ENCODE measurements at places on chromosomes 7 and 10.

- DNase-seq = no peak
Measured at GRCh38 chr7:84100866-84101265, 93.7 kb downstream of the SEMA3A start.

GRCh38 chr10:26031300-26031699 lies 97.3 kb downstream of the MYO3A start:
- DNase-seq = no peak

GRCh38 chr7:127245002-127245401 lies 7.7 kb downstream of the GRM8 start:
- DNase-seq = no peak

- no peak for DNase-seq
Measured at GRCh38 chr7:2336626-2337299, 17.9 kb upstream of the EIF3B start.

GRCh38 chr7:2566890-2567678 lies 8.3 kb downstream of the IQCE start:
- DNase-seq = no peak

DNA sequence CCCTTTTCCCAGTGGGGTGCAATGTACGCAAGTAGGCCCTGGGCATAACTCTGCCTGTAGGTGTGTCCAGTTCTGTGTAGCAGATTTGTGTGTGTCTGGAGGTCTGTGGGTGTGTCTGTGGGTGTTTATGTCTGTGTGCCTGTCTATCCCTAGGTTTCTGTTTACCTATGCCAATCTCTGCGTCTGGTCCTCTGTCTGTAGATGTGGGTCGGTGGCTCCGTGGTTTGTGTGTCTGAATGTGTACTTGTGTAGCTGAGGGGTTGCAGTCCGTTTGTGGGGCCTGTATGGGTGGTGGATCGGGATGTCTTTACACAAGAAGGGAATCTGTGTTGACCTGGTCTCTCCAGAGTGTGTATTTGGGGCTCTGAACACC lies 932 bp downstream of the NYAP1 start:
- DNase-seq = no peak

DNA sequence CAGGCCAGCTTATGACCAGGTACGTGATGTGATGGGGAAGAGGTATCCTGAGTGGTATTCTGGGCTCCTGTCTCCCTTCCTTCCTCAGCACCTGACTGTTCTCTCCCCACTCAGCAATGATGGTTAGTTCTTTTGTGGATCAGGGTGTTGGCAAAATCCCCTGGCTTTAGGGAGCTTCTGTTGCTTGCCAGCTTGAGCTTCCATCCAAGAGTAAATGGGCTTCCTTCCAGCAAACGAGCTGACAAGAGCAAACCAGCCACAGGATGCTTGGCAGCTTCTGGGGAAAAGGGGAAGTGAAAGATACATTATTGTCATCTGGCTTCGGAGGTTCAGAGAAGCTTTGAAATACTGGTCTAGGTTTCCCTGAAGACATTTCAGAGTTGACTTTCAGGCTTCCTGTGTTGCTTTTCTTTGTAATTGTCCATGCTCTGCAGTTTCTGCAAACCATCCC lies 5.2 kb downstream of the DUSP5 start:
- DNase-seq = no peak

GRCh38 chr7:129083525-129083924 lies 28.6 kb upstream of the TNPO3 start:
- DNase-seq = no peak

- no peak for DNase-seq
Measured at GRCh38 chr10:127805950-127806349, 69.0 kb downstream of the FOXI2 start.

- no peak for DNase-seq
Measured at GRCh38 chr7:37670436-37670835, 13.1 kb upstream of the GPR141 start.

GRCh38 chr7:151539088-151539671 lies 19.5 kb upstream of the RHEB start:
- peak; percentile 90 for DNase-seq

- DNase-seq = no peak
Measured at GRCh38 chr7:74573512-74573911, 84.0 kb upstream of the GTF2I start.

- peak; percentile 17 for DNase-seq
Measured at GRCh38 chr10:118564652-118565051, 30.8 kb downstream of the PRLHR start.

- DNase-seq = no peak
Measured at GRCh38 chr7:78172267-78172757, 373.7 kb downstream of the PHTF2 start.

- DNase-seq = no peak
Measured at GRCh38 chr10:104880624-104881398, 239.7 kb downstream of the SORCS3 start.

DNA sequence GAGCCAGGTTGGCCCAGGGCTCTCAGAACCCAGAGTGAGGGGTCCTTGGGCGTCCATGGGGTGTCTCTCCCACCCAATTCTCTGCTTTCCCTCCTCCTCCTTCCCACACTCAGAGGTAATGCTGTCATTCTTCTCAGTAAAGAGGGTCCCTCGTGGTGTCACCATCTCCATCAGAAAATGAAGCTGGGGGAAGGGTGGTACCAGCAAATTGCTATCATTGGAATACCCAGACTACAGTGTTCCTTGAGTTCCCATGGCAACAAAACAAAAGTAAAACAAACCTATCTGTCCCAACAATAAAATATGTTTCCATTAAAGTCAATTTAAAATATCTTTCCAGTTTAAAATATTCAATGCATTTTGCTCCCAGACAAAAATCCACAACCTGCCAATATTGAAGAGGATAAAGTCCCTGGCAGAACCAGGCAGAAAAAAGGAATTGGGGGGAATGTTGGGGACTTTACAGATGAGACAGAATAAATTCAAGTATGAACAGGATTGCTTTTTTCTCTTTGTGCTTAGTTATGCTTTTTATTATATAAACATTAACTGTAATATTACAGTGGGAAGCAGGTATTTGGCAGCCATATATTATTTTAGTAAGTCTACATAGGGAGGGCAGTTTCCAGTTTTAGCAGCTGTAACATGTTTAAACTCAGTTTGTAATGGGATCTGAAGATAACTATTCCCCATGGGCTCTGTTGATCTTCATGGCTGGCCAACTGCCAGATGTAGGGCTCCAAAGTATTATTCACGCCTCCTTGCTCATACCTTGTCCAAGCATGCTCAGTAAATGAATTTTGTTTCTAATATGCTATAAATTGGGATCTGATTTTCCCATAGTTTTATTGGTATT lies 182.1 kb downstream of the ARID5B start:
- peak; percentile 85 for DNase-seq

DNA sequence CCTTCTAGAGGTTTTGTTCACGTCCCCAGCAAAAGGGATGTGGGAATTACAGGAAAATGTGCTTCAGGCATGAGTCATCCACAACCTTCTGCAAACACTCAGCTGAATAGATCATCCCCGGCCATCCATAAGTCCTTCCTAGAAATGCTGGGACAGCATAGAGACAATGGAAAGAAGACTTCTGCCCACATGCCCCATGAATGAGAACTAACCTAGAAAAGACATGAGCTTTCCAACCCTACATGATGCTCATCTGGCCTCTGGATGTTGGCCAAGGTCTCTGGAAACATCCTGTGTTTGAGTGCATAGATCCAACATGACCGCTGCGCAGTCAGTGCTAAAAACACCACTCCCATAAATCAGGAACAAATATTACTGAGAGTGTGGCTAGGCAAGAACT lies 277.5 kb downstream of the PLXNA4 start:
- no peak for DNase-seq

DNA sequence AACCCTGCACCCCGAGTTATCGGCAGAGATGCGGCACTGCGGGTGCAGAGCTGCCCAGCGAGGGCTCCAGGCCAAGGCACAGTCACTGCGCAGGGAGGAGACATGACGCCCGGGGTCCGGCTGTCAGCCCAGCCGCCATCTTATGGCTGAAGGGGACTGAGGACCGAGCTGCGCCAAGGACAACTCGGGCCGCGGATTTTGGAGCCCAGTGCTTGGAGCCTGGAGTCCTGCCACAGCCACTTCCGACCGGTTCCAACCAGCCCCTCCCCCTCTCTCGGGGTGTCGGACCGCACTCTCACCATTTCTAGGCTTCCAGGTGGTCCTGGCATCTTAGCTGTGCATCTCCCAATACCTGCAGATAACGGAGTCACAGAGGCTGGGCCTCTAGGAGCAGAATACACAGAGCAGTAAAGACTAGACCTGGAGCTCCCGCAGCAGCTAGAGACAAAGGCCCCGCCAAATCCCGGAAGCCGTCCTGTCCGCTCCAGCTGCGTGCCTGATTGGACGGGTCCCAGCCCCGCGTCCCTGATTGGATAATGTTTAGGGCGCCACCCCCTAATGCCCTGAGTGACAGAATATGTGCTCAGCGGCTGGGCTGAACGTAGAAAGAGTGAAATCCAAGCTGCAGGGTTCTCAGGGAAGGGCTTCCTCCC lies at the start of gene ZNF680:
ZNF680 (minus strand) TSS at position 446 of the 653 bp plus-strand sequence; CDS start at position 329, 117 bp downstream.
- DNase-seq = peak; percentile 89

DNA sequence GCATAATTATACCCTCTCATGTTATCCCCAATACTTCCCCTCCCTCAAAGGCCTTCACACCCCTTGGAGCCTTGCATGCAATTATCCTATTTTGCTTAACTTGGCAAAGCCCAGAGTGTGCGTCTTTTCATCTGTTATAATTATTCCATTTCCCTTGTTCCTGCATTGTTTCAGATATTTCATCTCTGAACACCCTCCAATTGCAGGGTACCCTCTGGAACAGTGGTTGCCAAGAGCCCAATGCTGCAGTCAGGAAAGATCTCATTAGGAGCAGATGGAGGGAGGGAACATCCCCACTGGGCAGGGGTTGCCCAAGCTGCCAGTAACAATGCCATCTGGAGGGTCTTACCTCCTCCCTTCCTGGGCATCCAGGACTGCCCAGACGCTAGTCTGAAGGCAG lies 18.4 kb upstream of the GOLGA7B start:
- no peak for DNase-seq
